Keratinocyte (primary cell): ENCODE measurements at places on chromosomes 2 and 18.

GRCh38 chr2:32768387-32769174 lies 140.7 kb downstream of the TTC27 start:
- DNase-seq, result no peak

GRCh38 chr2:103135679-103136078 lies 373.8 kb downstream of the TMEM182 start:
- no peak for DNase-seq

GRCh38 chr2:130352237-130352636 lies 3.6 kb upstream of the PTPN18 start:
- DNase-seq, result no peak

- DNase-seq, result no peak
Measured at GRCh38 chr2:65630643-65631042, 198.2 kb upstream of the SPRED2 start.

DNA sequence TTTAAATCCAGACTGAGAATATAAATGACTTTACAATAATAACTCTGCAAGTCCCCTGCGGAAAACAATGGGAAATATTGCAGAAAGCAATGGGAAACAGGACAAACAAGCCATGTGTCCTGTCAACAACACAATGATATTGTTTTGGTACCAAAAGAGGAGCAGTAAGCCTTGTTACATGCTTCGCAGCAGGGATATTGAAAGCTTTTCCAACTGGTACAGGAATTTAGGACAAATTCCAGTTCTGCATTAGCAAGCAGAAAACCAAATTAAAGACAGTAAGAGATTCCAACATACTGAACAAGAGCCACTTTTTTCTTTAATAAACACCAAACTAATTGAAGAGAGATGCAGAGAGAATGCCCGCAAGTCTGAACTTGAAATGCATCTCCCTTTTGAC lies 30.0 kb downstream of the FRZB start:
- no peak for DNase-seq

GRCh38 chr2:54479424-54479823 lies 23.3 kb downstream of the SPTBN1 start:
- DNase-seq, result no peak

DNA sequence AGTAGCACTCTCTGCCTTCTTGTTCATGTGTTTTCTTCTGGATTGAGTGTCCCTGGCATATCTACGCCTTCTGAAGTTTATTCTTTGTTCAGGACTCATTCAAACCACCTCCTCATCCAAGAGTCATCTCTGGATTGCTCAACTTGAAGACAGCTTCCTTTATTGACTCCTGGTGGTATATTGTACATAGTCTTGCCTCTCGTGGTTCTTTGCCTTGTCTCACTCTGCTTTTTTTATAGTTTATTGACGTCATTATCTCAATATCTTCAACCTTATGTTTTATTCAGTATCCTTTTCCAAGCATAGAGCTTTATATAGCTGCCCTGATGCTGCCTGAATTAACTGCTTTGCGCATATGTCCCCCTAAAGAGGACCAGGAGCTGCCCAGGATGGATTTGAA lies 161.7 kb downstream of the INSIG2 start:
- DNase-seq, result no peak

DNA sequence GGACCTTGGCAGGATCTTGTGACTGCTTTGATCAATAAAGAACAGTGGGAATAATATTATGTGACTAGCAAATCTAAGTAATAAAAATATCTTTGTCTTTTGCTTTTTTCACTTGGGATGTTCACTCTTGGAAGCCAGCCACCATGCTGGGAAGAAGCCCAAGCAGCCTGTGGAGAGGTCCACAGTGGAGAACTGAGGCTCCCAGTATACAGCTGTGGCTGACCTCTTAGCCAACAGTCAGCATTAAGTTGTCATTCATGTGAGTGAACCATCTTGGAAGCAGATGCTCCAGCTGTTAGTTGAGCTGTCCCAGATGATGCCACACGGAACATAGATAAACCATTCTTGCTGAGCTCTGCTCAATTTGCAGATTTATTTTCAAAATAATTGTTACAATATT lies 160.0 kb downstream of the OSR1 start:
- DNase-seq, result no peak

GRCh38 chr2:85472261-85472660 lies 53.7 kb downstream of the SH2D6 start:
- DNase-seq, result peak; percentile 26

DNA sequence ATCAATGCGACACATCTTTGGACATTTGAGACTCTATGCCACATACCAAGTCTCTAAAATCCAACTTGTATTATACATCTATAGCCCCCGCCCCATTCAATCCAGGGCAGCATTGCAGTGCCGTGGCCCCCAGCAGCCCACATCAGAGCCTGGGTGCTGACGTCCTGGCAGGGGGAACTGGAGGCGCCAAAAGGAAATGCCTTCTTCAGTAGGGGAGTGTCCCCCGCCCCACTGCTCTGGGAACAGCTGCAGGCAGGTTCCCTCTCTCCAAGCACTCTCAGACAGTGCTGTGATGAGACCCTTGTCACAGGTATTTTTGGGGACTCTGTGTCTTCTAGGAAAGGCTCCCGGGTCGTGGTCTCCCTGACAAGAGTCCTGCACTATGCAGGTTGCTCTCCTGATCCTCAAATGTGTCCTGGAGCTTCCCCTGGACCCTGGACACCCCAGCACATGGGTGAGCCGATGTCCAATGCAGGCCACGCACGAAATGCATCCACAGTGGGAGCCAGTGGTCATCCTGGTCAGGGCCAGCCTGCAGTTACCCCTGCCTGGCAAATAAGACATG lies 188.7 kb downstream of the RTP5 start:
- no peak for DNase-seq

DNA sequence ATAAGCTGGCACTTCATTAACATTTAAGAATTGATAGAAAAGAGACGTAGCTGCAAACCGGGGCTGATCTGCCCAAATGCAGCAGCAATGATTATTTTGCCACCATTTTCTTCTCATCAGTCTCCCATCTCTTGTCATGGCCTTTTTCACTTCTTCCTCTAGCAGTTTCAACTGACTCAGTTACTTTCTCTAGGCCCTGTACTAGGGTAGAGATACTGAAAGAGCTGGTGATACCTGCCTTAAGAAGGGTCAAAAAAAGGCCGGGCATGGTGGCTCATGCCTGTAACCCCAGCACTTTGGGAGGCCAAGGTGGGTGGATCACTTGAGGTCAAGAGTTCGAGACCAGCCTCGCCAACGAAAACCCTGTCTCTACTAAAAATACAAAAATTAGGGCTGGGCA lies 127.4 kb downstream of the LTBP1 start:
- no peak for DNase-seq

- no peak for DNase-seq
Measured at GRCh38 chr2:3557639-3558204, 411 bp downstream of the RNASEH1 start.

GRCh38 chr18:69882965-69883668 lies 64.6 kb downstream of the CD226 start:
- no peak for DNase-seq
